Ovary (tissue), 10 donors: ENCODE measurements at places on chromosomes 13 and 19.
A peak's percentile ranks its signal among the peaks of the same experiment; 100 is the strongest.

- no peak for DNase-seq
Measured at GRCh38 chr13:50587115-50587514, 256.4 kb downstream of the DLEU7 start.

GRCh38 chr13:39684531-39685137 is 29.2 kb downstream of the COG6 start:
- no peak for DNase-seq

DNA sequence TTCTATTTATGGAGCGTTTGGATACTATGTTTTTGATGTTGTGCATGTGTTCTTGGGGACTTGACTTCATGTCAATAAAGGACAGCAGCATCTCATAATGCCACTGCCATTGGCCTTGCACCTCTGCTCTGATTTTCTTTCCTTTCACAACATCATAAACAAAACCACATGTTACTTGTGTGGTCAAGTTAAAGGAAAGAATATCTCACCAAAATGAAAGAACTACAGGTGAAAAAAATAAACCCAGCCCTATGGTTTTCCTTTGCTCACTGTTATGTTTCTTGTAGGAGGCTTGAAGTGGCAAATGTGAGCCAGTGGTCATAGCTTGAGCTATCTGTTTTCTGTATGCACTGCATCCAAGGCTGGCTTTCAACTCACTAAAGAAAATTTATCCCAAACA is 240.4 kb downstream of the KCNRG start:
- no peak for DNase-seq

DNA sequence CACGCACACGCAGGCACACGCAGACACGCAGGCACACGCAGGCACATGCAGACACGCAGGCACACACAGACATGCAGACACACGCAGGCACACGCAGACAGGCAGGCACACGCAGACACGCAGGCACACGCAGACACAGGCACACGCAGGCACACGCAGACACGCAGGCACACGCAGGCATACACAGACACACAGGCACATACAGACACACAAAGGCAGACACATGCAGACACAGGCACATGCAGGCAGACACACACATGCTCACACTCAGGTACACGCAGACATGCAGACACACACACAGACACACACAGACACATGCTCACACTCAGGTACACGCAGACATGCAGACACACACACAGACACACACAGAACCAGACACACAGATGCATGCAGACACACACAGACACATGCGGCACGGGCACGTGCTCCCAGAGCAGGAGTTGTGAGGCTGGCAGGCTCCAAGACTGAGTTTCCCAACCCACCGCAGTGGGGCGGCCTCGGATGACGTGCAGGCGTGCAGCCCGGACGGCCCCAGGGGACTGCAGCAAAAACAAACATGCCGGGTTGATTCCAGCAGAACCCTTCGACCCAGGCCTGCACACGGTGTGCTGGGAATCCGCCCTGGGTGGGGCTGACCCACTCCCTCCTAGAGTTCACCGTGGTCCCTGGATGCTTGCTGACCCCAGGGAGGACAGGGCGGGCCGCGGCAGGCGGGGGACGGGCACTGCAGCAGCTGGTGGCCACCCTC is 100.0 kb downstream of the GADD45B start:
- peak; percentile 78 for DNase-seq

- no peak for DNase-seq
Measured at GRCh38 chr13:57996717-57997116, 365.2 kb downstream of the PCDH17 start.

DNA sequence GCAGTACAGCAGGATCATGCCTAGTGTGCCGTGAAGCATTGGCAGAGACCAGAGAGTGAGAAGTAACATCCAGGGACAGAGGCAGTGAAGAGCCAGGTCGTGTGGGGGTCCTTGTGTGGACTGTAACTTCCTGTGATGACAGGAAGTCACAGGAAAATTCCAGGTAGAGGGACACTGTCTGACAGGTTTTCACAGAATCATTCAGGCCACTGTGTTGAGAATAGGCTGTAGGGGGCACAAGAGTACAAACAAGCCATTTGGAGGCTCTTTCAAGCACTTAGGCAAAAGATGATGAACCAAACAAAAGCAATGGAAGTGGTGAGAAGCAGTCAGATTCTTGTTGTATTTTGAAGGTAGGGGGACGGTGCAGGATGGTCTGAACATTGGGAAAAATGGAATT is 46.4 kb downstream of the N4BP2L1 start:
- DNase-seq: no peak

DNA sequence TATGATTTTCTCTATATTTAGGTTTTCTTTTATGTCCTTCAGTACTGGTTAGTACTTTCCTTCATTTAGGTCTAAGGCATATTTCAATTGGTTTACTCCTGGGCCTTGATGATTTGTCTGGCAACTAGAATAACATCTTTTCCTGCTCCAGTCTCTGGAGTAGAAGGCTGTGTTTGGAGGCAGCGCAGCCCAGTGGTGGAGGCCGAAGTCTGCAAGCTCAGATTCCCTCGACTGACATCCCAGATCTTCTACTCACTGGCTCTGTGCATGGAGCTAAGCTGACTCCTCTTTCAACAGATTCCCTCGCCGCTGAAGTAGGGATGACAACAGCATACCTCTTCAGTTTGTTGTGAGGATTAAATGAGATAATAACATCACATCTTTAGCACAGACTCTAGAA is 141.0 kb downstream of the RAP2A start:
- no peak for DNase-seq

GRCh38 chr19:16073988-16074387 is 2.3 kb upstream of the TPM4 start:
- DNase-seq: no peak

- no peak for DNase-seq
Measured at GRCh38 chr19:17841371-17841809, 6.4 kb downstream of the JAK3 start.

- no peak for DNase-seq
Measured at GRCh38 chr19:6521718-6522646, 8.8 kb upstream of the TNFSF9 start.

GRCh38 chr13:21095311-21095710 is 33.9 kb upstream of the LATS2 start:
- DNase-seq: no peak

- DNase-seq: no peak
Measured at GRCh38 chr19:10339380-10339960, at the start of gene ICAM3. ICAM3 (minus strand) TSS chr19:10339624; CDS start chr19:10339614, 10 bp downstream.

DNA sequence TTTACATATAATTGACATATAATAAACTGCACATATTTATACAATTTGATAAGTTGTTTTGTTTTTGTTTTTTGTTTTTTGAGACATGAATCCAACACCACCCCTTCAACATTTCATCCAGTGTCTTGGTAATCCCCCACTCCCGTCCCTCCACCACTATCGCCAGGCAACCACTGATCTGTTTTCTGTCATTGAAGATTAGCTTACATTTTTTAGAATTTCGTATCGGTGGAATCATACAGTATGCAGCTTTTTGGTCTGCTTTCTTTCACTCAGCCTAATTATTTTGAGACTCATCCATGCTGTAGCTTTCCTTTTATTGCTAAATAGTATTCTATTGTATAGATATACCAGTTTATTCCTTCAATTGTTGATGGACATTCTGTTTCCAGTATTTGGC is 94.1 kb upstream of the FRY start:
- no peak for DNase-seq

DNA sequence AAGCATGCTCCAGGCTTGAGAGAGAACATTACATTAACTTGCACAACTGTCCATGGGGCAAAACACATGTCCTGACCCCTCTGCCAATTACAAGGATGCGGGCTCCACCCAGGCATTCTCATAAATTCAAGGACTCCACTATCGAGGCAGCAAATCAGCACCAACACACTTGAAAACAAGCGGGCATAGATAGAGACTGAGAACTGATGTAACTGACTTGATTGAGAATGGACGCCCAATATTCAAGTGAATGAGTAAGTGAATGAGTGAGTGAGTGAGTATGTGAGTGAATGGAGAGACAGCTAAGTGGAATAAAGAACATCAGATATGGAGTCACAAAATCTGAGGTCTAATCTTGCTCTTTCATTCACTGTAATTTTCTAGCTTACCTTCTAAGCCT is 75.0 kb upstream of the VSTM2B start:
- no peak for DNase-seq

- DNase-seq: no peak
Measured at GRCh38 chr13:79079351-79079839, 326.7 kb downstream of the RBM26 start.

GRCh38 chr19:12802267-12803106 is 618 bp downstream of the THSD8 start:
- peak; percentile 16 for DNase-seq

GRCh38 chr19:30689474-30689873 is 317.3 kb downstream of the ZNF536 start:
- no peak for DNase-seq

GRCh38 chr19:50712833-50713232 is 6.8 kb downstream of the SHANK1 start:
- DNase-seq: no peak

DNA sequence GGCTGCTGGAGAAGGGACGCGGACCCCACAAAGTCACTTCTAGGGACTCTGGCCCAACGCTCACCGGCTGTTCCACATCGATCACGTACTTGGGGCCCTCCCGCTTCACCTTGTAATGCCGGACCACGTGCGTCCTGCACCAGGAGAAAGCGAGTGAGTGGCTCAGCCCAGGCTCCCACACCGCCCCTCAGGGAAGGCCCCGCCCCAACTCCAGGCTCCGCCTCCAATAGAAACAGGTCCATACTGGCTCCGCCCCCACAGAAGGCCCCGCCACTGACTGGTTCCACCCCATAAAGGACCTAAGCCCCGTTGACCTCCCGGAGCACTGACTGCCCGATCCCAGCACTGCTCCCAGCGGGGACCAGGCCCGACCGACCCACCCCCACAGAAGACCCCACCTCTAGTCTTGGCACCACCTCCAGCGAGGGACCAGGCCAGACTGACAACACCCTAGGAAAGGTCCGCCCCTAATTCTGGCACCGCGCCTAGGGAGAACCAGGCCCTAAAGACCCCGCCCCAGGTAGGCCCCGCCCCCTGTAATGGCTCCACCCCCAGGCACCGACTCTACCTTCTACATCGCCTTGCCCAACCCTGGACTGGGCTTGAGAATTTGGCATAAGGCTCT is 11.3 kb downstream of the STAP2 start:
- peak; percentile 95 for DNase-seq

DNA sequence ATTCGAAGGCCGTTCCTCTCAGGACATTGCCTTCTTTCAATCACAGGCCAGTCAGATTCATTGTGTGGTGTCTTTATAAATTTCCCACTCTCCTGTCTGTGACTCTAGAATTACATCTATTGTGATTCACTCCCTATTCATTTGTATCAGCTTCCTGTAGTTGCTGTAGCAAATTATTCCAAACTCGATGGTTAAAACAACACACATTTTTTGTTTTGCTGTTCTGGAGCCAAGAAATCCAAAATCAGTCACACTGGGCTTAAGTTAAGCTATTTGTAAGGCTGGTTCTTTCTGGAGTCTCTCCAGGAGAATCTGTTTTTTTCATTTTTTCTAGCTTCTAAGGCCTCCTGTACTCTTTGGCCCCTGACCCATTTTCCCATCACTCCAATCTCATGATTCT is 1487.0 kb upstream of the SLC10A2 start:
- DNase-seq: no peak

GRCh38 chr19:4911786-4912672 is 2.7 kb downstream of the UHRF1 start:
- peak; percentile 57 for DNase-seq

DNA sequence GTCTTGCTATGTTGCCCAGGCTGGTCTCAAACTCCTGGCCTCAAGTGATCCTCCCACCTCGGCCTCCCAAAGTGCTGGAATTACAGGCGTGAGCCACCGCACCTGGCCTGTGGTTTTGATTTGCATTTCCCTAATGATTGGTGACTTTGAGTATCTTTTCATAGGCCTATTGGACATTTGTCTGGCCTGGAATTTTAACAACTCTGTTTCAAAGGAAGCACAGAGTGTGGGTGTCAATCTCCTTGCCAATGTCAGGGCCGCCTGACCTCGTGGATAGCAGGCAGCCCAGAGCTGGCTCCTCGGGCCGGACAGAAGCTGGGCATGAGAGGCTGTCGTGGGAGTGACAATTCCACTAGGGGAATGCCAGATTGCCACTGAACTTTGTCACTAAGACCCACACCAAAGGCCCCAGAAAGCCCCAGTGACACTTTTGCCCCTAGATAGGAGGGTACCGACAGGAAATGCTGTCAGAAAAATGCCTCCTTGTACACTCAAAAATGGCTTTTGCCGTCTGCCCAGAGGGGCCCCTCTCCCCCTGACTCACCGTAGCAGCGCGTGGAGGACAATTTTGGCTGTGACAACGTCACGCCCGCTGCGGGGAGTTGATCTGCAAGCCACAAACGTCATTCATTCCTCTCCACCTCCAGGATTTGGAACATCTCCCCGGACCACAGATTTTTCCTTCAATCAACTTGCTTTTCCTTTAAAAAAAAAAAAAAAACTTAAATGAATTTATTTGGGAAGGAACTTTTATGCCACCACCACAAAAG is 11.7 kb upstream of the ADGRE5 start:
- DNase-seq: no peak

- peak; percentile 76 for DNase-seq
Measured at GRCh38 chr19:33194886-33195644, 935 bp downstream of the LRP3 start.

- no peak for DNase-seq
Measured at GRCh38 chr13:110380359-110381028, 73.4 kb downstream of the COL4A2 start.

DNA sequence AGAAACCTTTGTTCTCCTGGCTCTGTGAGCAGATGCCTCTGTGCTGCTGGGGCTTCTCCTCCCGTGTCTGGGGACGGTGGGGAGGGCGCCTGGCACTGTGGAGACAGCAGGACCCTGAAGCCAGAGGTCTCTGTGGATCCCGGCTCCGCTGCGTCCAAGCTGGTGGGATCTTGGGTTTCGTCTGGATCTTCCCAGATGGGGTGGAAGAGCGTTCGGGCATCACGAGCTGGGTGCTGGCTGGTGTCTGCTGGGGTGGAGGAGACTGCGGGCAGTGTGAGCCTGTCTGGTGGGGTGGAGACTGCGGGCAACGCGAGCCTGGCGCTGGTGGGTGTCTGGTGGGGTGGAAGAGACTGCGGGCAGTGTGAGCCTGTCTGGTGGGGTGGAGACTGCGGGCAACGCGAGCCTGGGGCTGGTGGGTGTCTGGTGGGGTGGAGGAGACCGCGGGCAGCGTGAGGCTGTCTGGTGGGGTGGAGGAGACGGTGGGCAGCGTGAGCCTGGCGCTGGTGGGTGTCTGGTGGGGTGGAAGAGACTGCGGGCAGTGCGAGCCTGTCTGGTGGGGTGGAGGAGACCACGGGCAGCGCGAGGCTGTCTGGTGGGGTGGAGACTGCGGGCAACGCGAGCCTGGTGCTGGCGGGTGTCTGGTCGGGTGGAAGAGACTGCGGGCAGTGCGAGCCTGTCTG is 5.6 kb downstream of the TEX29 start:
- no peak for DNase-seq

- no peak for DNase-seq
Measured at GRCh38 chr13:47420568-47420967, 523.7 kb upstream of the HTR2A start.

DNA sequence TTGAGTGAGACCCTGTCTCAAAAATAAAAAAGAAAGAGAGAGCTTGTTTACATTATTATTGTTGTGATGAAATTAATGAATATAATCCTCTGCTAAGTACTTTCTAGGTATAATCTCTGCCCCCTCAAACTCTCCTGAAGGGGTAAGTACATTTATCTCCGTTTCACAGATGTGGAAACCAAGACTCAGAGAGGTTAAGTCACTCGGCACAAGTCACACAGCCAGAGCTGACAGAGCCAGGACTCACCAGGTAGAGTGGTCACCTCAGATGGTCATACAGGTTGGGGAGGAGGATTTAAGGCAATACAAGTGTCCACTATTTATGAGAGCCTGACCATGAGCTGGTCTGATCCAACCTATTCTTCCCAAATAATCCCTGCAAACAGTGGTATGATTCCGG is 15.2 kb upstream of the LYPD3 start:
- no peak for DNase-seq

- DNase-seq: no peak
Measured at GRCh38 chr13:105474983-105475610, 1060.4 kb downstream of the EFNB2 start.
